ENCODE measurements at places on chromosomes 2 and 18.

- no peak for DNase-seq
Measured at GRCh38 chr18:78429127-78430108, 550.2 kb upstream of the SALL3 start.

GRCh38 chr2:183037553-183038340 lies 510 bp downstream of the NCKAP1 start:
- DNase-seq: peak; percentile 50

- no peak for DNase-seq
Measured at GRCh38 chr2:70726947-70727725, 40.9 kb downstream of the ADD2 start.

- DNase-seq: no peak
Measured at GRCh38 chr2:73075477-73076373, 4.2 kb upstream of the SFXN5 start.

GRCh38 chr2:170258382-170258781 lies 80.4 kb downstream of the MYO3B start:
- no peak for DNase-seq

GRCh38 chr2:46117379-46117778 lies 179.8 kb upstream of the EPAS1 start:
- DNase-seq: no peak

DNA sequence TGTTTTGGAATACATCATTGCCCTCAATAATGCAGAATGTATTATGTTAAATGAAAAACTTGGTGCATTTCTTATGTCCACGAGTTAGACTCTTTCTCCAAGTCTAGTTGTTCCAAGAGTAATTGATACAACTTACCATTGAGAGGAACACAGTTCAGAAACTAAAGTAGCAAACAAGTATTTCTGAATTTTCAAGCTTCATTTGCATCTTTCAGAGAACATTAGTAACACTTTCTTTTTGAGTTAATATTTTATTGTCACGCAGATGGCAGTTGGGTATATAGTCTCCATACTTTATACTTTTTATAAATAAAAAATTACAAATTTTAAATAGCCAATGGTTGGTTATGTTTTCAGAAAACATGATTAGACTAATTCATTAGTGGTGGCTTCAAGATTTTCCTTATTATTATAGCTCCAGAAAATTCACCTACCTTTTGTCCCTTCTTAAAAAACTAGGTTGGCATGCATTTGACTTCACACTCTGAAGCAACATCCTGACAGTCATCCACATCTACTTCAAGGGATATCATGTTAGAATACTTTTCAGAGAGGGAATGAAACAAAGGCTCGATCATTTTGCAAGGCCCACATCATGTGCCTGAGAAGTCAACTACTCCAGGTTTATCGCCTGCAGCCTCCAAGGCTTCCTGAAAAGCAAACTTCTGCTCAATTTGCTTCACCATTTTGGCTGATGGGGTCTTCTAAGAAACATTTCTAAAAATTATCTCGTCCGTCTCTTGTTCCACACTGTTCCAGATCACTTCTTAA lies 29.9 kb downstream of the LYPD6B start:
- no peak for DNase-seq

DNA sequence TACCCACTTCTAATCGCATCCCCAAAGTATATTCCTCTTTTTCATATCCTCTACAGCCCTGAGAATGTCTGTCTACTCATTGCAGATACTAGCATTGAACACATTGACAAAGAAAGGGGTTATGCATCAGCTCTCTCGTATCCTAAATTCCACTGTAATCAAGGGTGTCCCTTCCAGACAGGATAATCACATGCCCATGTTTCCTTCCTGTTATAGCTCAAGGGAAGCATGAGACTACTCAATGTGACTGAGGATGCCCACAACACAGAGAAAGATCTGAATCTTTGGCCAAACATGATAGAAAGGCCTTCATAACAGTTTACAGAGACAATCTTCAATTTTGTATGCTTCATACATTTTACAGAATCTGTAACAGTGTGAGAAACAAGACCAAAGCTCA lies 69.2 kb downstream of the HIBCH start:
- DNase-seq: no peak

DNA sequence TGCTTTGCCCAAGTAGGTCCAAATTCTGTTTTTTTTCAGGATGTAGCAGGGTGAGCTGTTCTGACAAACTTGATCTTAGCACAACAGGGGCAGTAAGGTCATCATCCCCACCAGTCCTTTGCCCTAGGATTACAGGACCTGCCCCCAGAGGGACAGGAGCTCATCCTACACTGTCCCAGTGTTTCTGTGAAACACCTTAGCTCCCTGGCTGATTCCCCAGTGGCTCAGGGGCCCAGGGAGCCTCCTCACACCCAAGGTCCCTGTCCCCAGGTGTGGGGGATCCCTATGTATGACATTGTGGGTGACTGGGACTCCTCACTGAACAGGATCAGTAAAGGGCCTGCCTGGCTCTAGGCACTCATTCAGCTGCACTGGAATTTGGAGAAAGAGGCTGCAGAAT lies 191.2 kb downstream of the ANKRD30B start:
- DNase-seq: no peak

- no peak for DNase-seq
Measured at GRCh38 chr2:233815861-233816260, 37.7 kb downstream of the MROH2A start.

GRCh38 chr2:17334300-17334699 lies 183.9 kb downstream of the RAD51AP2 start:
- no peak for DNase-seq

DNA sequence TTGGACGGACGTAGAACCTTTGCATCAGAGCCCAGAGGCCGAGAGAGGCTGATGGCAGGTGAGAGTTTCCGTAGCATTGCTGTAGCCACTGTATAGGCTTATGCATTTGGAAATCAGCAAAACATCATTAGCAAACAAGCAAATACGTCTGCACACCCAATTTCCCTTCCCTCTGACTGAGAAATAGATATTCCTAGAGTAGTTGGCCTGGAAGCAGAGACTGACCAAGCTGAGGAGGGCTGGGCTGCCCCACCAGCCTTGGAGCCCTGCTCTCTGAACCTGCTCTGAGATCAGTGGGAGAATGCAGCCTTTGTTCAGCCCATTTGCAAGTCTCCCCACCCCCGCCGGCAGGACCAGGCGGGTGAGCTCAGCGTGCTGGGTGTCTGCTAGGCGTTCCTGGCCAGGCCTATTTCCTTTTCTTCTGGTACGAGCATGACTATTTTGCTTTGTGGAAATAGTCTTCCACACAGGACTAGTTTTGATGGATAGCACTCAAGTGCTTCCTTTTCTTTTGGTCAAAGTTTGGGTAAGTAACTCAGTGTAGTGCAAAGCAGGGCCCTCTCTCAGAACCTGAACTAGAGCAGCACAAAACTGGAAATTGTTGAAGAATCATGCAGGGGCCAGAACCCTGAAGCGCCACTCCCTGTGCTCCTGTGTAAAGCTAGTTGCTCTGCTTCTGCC lies 21.9 kb upstream of the RNF149 start:
- peak; percentile 57 for DNase-seq

DNA sequence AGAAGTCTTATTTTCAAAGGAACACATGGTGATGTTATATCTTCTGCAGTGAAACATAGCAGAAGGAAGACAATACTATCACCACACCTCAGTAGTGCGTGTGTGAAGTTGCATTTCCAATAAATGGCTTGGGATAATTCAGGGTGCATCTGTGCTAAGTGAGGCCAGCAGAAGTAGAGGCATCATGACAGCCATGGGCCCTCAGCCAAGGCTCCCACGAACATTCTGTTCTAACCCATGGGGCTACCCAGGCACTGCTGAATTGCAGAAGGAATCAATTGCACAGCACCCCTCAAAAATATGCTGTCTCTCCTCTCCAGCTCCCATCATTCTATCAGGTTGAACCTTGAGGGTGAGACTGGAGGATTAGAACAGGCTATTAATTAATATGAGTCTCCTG lies 139.5 kb downstream of the RIF1 start:
- no peak for DNase-seq

- DNase-seq: no peak
Measured at GRCh38 chr18:7760967-7761948, 194.1 kb downstream of the PTPRM start.

DNA sequence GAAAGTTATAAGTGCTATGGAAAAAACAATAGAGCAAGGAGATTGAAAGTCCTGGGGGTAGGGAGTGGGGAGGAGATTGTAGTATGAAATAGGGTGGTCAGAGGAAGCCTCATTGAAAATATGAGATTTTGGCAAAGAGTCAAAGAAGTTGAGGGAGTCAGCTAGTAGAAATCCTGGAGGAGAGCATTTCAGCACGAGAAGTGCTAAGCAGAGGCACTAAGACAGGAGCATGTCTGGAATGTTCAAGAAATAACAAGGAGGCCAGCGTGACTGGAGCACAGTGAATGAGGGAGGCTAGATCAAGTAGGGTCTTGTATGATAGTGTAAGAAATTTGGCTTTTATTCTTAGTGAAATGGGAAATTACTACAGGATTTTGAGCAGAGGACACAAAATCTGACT lies 2.1 kb upstream of the TSPYL6 start:
- no peak for DNase-seq

GRCh38 chr18:75244351-75245313 lies 34.0 kb downstream of the TSHZ1 start:
- peak; percentile 37 for DNase-seq

DNA sequence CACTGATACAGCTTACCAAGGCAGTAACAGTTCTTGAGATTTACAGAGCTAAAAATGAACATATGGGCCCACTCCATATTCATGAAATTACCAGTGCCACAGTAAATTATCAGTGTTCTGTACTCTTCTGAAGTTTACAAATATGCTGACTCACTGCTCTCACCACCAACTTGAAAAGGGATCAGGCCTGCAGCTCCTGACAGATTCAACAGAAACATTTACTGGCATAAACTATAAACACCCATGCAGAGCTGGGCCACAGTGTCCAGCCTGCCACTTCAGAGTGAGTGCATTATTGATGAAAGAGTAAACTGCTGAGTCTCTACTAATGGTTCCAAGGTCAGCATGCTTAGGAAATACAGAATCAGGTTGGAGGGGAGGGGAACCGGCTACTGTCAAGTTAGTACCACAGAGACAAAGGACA lies 83.1 kb downstream of the FARSB start:
- DNase-seq: no peak

GRCh38 chr2:46861916-46862315 lies 53.7 kb downstream of the MCFD2 start:
- DNase-seq: no peak

DNA sequence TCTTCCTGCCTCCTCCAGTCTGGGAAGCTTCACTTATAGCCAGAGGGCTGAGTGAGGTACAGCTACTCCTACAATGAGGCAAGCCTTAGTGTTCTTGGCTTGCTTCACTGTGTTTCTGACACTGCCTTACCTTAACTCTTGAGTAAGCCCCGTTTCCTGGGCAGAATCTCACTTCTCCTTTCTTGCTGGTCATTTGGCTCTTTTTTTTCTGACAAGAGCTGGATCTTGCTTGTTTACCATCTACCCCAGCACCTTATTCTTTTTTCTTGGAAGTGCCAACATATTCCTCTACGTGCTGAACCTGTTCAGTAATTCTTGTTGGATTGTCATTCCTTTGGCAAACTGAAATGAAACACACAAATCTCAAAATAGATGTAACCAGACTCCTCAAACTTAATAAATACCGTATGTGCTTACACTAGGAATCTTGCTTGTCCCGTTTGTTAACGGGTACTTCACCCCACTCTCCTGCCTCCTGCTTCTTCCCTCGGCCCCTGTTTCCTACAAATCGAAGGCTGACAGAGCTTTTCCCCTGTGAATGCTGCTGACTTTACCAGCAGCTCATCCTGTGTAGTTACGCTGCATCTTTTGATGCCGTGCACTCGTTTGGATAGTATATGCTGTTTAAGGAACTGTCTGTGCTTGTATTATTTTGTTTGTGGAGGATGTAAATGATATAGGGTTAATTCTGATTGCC lies 132.2 kb downstream of the FMNL2 start:
- no peak for DNase-seq

GRCh38 chr2:18703555-18703954 lies 114.2 kb upstream of the NT5C1B start:
- no peak for DNase-seq

DNA sequence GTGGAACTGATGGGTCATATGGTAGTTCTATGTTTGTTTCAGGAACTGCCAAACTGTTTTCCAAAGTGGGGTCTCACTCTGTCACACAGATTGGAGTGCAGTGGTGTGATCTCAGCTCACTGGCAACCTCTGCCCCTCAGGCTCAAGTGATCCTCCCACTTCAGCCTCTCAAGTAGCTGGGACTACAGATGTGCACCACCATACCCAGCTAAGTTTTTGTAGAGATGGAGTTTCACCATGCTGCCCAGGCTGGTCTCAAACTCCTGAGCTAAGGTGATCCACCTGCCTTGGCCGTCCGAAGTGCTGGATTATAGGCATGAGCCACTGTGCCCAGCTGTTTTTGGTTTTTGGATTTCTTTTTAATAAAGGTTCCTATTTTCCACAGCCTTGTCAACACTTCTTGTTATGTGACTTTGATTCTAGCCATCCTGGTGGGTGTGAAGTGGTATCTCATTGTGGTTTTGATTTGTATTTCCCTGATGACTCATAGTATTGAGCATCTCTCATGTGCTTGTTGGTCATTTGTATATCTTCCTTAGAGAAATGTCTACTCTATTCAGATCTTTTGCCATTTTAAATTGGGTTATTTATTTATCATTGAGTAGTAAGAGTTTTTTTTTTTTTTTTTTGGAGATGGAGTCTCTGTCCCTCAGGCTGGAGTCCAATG lies 22.8 kb downstream of the NPC1 start:
- no peak for DNase-seq

DNA sequence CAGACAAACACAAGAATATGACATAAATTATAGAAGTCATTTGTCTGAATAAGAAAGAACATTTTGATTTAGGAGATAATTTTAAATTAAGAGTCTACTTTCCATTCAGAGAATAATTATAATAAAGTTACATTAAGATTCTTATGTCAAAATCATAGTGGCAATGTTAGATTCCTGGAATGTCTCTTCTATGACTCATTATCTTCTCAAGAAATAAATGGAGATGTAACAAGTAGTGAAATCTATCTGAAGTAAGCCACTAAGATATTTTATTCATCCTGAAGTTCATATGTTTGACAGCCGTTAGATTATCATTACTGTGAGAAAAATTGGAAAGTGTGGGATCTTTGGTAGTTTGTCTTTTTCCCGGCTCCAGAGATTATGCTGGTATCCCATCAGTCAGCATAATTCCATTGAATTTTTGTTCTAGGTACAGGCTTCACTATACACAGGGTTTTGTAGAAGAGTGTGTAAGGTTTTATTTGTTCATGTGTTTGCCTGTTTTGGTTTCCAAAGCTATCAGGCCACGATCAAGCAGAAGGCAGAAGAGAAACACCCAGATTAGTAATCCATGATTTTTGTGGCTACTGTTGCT lies 1246.6 kb upstream of the LRRTM1 start:
- DNase-seq: no peak

DNA sequence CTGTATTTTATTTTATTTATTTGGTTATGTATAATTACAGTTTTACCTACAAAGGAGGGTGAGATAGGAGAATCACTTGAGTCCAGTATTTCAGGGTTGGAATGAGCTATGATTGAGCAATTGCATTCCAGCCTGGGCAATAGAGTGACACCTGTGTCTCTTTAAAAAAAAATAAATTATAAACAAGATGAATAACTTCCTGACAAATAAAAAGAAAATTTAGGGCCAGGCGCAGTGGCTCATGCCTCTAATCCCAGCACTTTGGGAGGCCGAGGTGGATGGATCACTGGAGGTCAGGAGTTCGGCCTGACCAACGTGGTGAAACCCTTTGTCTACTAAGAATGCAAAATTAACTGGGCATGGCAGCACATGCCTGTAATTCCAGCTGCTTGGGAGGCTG lies 17.3 kb downstream of the MTA3 start:
- no peak for DNase-seq

All from stimulated activated CD8-positive, alpha-beta memory T cell treated with anti-CD3 and anti-CD28 coated beads, Interleukin-4, amount 100 ng/mL, for 48 hours (primary cell).